Activated naive CD8-positive, alpha-beta T cell treated with anti-CD3 and anti-CD28 coated beads, Interleukin-2, amount 50 U/mL, for 16 hours (primary cell): ENCODE measurements at places on chromosomes 4 and X.
A peak's percentile ranks its signal among the peaks of the same experiment; 100 is the strongest.

- DNase-seq, result no peak
Observed at GRCh38 chr4:28759064-28759463, 1898.4 kb downstream of the STIM2 start.

DNA sequence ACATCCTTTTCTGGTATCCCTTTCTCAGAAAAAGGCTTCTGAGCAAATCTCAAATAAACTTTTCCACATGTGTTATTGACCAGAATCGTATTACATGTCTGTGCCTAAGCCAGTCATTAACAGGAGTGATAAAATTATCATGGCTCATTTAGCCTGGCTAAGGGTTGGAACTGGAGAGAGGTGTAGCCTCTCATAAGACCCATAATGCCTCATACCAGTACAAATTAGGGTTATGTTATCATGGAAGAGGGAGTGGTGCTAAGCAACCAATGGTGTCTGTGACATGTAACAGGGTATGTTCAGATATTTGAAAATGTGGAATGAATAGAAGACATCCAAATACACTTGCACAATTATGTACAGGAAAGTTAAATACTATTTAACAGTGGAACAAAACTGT lies 99.6 kb upstream of the CCDC160 start:
- no peak for DNase-seq

DNA sequence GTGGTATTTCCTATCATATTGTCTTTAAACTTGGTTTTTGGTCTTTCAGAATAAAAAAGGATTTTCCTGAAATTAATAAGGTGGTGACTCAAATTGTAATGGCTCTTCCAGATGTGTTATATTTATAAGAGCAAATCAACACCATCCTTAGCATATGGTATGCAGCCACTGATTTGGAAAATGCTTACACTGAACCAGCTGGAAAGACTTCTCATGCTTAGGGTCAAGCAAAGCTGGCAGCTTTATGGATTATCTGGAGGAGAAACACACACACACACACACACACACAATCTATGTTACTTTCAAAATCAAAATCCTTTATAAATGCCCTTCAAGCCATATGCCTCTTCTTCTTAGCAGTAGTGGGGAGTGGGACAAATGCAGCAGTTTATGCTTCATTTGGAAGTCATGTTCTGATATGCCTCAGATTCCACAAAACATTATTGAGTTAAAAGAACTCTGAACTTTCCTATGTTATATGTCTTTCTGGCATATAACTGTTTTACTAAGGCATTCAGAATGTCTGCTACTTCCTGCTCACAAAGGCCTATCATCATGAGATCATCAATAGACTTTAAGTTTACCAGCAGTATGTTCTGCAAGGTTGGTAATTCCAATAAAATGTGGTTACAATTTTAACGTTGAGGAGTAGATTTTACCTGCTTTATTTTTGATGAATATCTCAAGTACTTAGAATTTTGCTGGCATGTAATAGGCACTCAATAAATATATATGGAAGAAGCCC lies 72.9 kb upstream of the PRDM5 start:
- no peak for DNase-seq

- DNase-seq, result no peak
Observed at GRCh38 chrX:106894978-106895452, 8.1 kb downstream of the RIPPLY1 start.

GRCh38 chrX:57651169-57651919 lies 28.7 kb downstream of the NLRP2B start:
- DNase-seq, result no peak

- DNase-seq, result peak; percentile 23
Observed at GRCh38 chrX:48540028-48540375, 488 bp downstream of the TBC1D25 start.

- no peak for DNase-seq
Observed at GRCh38 chrX:119089619-119090018, 16.8 kb downstream of the CT47C1 start.

DNA sequence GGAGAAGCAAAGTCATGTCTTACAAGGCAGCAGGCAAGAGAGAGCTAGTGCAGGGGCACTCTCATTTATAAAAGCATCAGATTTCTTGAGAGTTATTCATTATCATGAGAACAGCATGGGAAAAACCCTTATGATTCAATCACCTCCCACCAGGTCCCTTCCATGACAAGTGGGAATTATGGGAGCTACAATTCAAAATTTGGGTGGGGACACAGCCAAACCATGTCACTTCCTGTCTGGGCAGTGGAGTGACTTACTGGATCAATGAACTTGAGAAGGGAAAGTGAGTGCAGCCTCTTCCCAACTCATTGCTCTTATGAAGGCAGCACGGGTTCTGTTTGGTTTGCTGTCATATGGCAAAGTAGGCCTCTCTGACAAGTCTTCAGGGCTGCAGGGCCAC lies 261.8 kb upstream of the TAPT1 start:
- DNase-seq, result no peak

- DNase-seq, result no peak
Observed at GRCh38 chr4:36676139-36677050, 395.0 kb downstream of the DTHD1 start.

DNA sequence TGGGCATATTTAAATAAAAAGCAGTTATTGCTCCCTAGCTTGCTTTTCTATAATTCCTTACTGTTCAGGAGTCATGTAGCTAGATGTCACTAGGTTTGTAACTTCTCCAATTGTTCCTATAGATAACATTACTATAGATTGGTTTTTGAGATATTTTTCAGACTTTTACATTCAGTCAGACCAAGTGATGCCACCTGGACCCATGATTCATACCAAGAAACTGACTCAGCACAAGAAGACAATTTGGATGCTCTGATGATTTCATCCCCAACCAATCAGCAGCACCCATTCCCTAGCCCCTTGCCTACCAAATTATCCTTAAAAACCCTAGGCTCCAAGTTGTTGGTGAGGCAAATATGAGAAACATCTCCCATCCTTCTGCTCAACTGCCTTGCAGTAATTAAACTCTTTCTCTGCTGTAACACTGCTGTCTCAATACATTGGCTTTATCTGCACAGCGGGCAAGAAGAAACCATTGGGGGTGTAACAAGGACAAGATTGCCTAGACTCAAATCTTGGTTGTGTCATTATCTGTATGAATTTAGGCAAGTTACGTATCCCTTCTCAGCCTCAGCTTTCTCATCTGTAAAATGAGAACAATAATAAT lies 11.8 kb upstream of the NEIL3 start:
- DNase-seq, result no peak

GRCh38 chr4:40681600-40681999 lies 51.9 kb upstream of the RBM47 start:
- no peak for DNase-seq

- DNase-seq, result no peak
Observed at GRCh38 chrX:77788050-77788449, 2.0 kb upstream of the ATRX start.

- DNase-seq, result no peak
Observed at GRCh38 chrX:22109442-22109841, 77.3 kb downstream of the PHEX start.

DNA sequence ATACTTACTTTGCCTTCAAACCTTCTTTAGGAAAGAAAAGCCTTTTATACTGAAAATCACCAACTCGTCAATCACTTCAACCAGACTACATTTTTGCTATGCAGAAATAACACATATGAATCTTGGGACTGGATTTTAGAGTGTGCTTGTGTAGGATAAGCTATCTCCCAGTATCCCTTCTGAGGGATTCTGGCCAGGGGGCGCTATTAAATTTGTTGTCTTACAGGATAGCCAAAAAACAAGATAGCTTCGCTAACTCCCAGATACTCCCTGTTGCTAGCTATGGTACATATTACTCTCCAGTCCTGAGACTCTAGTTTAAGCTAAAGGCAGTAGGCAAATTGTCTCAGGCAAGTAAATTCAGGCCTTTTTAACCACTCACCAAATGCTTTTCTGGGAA lies 167.2 kb downstream of the LHFPL1 start:
- DNase-seq, result no peak

DNA sequence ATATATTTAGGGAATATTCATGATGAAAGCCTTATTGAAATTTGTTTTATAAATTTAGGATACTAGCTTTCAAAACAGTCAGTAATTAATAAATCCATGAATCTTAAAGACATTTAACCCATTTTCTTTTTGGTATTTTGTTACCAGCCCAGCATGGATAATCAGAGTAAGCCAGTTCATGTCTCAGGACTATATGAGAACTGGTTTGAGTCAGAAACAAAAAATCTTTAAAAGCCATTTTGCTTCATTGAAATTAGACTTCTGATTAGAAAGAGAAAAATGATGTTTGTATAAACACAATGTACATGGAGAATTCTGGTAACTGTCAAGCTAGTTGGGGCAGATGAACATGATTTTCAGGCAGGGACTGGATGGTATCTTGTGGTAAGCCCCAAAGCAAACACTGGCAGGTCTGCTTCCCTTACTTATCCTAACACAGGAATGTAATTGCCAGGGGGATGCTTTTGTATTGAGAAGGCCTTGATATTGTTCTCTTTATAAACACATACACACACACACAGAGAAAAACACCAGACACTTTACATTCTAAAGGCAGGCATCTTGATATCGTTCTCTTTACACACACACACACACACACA lies 9.4 kb downstream of the ARHGAP10 start:
- no peak for DNase-seq

DNA sequence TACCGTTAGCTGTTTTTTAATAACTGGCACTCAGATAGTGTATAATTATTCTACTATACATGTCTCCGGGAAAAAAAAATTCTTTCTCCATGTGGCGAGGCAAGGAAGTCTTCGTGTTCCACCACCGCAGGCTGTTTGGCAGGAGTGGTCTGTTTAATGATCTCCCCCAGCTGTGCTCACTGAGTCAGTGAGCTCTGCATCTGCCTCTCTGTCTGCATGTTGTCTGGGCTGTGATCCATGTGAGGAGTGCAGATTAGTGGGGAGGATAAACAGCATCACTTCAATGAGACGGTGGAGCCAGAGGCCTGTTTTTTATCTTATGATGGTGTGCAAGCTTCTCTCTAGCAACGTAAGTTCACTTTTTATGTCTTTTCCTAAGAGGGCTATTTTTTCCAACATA lies 69.8 kb downstream of the RPS3A start:
- DNase-seq, result no peak

GRCh38 chr4:179601671-179602070 lies 2159.4 kb upstream of the AGA start:
- no peak for DNase-seq

DNA sequence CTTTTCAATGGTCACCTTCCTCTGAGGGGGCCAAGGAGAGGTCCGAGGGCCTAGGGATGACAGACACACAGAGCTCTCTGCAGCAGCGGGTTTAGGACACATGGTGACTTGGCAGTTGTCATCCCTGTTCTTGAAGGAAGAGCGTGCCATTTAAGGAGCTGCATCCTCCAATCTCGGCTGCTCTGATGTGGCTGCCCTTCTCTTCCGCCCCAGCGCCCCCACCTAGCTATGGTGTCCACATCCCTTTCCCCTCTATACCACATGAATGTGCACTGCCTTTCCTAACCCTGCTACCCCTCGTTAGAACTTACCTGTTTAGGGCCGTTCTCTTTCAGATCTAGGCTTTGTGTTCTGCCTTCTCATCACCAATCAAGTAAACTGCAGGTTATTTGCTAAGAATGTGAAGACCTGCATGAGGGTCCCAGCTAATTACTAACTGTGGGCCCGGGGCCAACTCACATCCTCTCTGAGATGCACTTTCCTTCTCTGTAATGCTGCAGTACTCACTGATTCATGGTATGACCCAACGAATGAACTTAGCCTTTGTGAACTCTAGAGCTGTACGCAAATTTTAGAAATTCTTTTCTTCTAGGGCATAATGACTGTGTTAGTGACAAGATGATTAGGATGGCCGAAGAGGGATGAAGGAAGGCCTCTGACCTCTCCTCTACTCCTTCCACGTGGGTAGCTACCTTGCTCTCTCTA lies 38.2 kb downstream of the CHST7 start:
- DNase-seq, result no peak

- no peak for DNase-seq
Observed at GRCh38 chrX:119343856-119344255, 55.3 kb upstream of the SLC25A43 start.

- DNase-seq, result no peak
Observed at GRCh38 chrX:45258731-45259402, 58.2 kb upstream of the DIPK2B start.

GRCh38 chr4:32689518-32689917 lies 1969.3 kb downstream of the PCDH7 start:
- DNase-seq, result no peak

GRCh38 chrX:69024161-69024736 lies 141.0 kb downstream of the PJA1 start:
- DNase-seq, result no peak

- peak; percentile 59 for DNase-seq
Observed at GRCh38 chr4:184267673-184268583, 50.3 kb upstream of the ENPP6 start.

DNA sequence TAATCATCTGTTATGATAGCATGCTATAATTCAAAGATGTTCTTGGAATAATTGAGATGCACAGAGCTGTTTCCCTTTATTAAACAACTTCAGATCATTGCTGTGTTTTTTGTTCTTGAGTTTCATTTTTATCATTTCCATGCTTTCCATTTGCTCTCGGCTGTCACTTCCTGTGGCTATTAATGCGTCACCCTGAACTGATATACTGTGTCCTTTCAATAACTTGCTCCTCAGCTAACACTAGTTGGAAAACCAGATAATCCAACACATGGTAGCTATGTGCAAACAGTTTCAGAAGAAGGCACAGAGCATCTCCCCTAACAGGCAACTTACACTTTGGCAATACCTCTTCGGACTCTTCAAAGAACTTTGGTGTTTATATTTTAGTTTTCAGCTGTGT lies 376.0 kb downstream of the GBA3 start:
- no peak for DNase-seq

DNA sequence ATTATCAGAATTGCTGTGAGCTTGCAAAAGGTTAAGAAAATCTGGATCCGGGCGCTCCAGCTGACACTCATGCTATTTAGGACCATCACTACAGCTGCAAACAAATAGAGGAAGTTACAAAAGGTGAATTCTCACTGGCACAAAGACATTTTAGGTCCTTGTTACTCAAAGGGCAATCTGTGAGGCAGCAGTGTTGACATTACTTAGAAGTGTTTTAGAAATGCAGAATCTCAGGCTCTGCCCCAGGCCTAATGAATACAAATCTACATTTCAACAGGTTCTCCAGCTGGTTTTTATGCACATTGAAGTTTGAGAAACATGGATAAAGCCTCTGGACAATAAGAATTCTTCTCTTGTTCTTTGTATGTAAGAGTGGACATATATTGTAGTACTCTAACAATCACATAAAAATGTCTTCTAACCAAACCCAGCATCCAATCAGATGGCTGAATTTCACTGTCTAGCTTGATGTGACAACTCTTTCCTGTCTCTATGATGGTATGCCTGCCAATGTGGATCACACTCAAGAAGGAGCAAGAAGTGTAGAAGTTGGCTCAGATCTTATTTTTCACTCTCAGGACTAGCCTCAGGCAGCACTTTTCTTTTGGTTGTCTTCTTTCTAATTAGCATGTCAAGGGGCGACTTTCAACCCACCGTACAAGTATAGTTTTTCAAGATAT lies 18.8 kb downstream of the SLC7A11 start:
- no peak for DNase-seq

GRCh38 chrX:131058136-131058868 lies at the start of gene ARHGAP36:
TSS of gene ARHGAP36 (plus strand) at chrX:131058346. CDS start at chrX:131081666, 23,320 bp downstream.
- no peak for DNase-seq
